Activated CD8-positive, alpha-beta memory T cell treated with anti-CD3 and anti-CD28 coated beads for 1 hour (primary cell): ENCODE measurements at places on chromosomes 5 and 9.

DNA sequence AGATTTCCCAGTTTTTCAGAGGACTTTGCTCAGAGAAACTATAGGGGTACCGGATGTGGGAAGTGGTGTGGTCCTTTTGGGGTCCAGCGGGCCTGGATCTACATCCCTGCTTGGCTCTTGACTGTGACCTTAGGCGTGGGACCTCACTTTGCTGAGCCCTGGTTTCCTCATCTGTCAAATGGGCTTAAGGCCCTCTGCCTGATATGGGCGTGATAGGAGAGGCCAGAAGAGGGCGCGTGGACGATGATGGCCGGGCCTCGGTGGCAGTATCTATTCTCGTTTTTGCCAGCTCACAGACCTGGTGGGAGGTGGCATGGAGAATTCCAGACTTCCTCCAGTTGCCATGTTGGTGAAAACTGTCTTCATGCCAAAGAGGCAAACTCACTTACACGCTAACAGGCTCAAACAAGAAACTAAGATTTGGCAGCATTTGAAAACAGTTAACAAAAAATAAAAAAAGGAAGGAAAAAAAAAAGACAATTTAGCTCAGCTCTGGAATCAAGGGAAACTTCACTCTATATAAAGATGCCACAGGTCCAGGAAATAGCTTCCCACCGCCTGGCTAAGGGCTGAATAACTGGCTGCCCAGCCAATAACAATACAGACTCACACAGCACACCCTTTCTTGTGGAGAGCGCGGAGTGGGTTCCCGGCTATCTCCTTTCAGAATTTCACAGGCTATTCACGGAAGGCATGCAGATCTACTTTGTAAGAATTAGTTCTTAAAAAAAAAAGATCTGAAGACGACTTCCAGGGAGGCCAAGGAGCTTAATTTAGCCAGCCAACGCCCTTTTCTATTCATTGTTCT is 1.7 kb downstream of the SH3PXD2B start:
- DNase-seq: no peak

DNA sequence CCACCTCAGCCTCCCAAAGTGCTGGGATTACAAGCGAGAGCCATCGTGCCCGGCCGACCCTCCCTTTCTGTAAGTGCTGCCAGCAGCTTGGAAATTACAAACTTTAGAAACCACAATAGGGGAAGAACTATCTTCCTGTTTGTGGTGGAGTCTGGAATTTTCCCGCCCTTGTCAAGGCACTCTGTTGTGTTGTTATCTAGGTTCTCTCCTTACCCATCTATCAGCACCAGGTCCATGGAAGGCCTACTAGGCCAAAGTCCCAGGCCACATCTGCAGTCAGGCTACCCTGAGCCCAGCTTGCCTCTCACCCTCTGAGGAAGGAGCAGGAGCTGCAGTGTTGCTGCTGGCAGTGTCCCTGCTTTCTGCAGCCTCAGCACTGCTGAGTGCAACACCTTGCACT is 214.9 kb downstream of the MCTP1 start:
- DNase-seq: no peak

DNA sequence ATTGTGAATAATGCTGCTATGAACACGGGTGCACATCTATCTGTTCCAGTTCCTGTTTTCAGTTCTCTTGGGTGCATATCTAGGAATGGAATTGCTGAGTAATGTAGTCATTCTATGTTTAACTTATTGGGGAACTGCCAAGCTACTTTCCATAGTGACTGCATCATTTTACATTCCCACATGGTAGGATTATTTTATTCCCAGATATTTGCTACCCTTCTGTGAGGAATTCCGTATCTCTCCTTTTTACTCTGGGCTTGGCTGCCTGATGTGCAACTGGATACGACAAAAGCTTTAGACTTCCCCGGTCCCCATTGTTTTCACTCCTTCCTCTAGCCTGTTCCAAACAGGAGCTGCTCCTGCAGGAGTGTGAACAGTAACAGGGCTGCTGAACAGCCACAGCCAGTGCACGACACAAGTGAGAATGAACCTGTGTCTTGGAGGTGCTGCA is 7.2 kb downstream of the TAS2R1 start:
- no peak for DNase-seq

DNA sequence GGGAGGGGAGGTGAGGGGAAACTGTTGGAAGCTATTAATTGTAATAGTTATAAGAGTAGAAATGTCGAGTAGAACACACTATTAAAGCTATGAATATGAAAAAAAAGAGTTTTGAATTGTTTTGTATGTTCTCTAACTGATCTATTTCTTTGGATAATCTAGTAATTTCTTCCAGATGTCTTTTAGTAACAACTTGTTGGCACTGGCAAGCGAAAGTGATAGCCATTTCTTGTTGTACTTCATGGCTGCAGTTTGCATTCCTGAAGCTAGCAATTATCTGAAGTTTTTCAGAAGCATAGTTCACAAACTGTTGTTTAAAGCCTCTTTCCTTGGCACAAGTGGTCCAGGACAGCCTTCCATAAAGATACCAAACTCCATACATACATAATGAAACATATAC is 49.4 kb upstream of the SPATA31C2 start:
- DNase-seq: no peak

- no peak for DNase-seq
These were observed 30.8 kb upstream of the AGGF1 start for GRCh38 chr5:76999451-76999850.

- no peak for DNase-seq
These were observed 30.6 kb downstream of the MAP1B start for GRCh38 chr5:72137826-72138409.

GRCh38 chr5:5181650-5182324 is 41.7 kb downstream of the ADAMTS16 start:
- no peak for DNase-seq

GRCh38 chr5:125376059-125376641 is 629.7 kb upstream of the ZNF608 start:
- no peak for DNase-seq

DNA sequence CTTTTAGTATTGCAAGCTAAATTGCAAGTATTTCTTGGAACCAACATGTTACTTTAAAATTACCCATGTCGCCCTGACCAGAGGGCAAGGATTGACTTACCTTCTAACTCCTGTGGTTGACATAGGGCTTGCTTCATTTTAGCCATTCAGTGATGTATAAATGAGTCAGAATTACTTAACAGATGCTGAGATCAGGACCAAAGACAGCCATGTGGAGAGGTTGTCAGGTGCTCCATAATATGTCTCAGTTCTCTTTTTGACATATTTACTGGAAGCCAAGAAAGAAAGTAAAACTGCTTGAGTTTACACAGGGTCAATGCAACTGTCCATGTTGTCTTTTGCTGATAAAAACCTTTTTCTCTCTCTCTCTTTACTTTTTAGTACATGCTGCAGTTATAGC is 33.2 kb downstream of the F2RL2 start:
- no peak for DNase-seq

- DNase-seq: no peak
These were observed 14.8 kb downstream of the TGFBI start for GRCh38 chr5:136043551-136043950.

GRCh38 chr9:4106760-4107143 is 193.1 kb downstream of the GLIS3 start:
- no peak for DNase-seq

GRCh38 chr9:93294011-93294410 is 110.1 kb downstream of the WNK2 start:
- DNase-seq: no peak

- DNase-seq: no peak
These were observed 124.8 kb upstream of the LMX1B start for GRCh38 chr9:126488881-126489404.

- no peak for DNase-seq
These were observed 154.8 kb downstream of the ADAMTS6 start for GRCh38 chr5:65326922-65327321.

DNA sequence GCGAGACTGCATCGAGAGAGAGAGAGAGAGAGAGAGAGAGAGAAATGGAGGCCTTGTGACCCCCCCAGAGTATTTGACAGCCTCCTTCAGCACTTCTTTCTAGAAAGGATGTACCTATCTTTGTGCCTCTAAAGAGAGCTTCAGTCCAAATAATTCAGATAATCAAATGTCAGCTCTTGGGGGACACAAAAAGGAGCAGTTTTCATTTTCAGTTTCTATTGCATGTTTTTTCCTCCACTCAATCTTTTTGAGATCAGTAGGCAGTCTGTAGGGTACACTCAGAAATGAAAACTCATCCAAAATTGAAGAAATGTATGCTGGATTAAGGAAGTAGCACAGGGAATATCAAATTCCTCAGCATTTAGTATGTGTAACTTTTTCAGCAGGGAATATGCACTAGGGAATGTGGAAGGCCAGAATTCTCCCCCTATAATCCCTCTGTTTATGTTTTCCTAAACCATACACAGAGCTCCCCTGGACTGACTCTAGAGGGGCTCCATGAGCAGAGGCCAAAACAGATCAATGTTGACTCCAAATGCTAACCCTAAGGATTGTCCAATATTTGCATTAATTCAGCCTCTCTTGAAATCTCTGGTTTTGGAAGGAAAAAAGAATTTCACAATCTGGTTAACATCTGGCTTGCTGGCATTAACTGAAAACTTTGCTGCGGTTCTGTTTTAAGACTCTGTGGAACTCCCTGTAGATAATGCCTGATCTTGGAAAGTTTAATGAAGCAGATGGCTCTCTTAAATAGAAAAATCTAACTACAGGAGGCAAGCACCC is 250.1 kb downstream of the CEMIP2 start:
- DNase-seq: no peak

- no peak for DNase-seq
These were observed 120.9 kb downstream of the WNK2 start for GRCh38 chr9:93304574-93305496.

DNA sequence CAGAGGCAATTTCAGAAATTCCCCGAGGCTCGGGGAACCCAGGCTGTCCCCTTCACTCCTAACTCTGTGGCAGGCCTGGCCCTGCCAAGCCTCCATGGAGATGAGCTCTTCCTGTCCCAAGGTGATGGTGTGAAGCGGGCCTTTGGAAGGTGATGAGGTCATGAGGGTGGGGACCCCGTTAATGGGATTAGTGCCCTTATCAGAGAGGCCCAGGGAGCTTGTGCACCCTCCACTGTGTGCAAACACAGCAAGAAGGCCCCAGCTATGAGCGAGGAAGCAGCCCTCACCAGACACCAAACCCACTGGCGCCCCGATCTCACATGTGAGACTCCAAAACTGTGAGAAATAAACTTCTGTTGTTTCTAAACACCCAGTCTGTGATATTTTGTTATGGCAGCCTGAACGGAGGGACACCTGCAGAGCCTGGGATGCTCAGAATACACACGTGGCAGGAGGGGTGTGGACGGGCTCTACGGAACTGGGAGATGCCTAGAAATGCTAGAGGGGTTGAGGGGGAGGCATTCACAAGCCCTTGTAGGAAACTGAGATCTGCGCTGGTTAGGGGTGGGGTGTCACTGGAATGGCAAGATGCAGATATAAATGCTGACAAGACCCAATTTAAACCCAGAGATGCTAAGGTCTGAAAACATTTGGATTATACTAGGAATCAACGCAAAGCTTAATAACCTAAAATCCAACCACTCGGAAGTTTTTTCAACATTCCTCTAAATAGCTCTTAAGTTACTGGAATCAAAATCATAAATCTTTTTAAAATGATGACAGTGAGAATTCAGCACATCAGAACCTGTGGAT is 46.9 kb downstream of the ADAMTS2 start:
- no peak for DNase-seq

- DNase-seq: no peak
These were observed 199.6 kb upstream of the DAB2 start for GRCh38 chr5:39624268-39624886.

DNA sequence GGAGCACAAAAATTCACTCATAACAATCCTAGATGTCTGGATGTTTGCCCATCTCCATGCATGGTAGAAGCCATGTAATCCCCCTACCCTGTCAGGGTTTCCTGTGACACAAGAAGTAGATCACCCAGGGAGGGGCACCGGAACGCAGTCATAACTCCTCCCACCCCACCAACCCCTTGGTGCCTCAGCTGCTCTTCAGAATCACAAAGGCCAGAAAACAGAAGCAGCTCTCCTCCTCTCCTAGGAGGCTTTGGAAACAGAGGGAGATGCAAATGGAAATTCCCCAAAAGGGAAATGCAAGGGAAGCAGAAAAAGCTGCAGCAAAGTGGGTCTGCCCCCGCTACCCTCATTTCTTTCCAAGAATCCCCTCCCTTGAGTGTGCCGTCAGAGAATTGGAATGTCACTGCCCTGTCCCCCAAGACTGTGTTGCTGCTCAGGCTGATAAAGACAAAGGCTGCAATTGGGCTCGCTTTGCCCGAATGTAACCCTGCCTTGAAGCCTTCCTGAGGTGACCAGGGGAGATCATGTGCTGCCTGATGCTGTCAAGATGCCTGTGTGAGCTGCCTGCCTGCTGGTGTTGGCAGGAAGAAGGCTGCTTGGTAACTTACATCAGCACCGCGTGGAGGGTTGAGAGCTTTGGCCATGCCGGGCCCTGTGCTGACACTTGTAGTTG is 65.5 kb upstream of the ABCA1 start:
- no peak for DNase-seq

DNA sequence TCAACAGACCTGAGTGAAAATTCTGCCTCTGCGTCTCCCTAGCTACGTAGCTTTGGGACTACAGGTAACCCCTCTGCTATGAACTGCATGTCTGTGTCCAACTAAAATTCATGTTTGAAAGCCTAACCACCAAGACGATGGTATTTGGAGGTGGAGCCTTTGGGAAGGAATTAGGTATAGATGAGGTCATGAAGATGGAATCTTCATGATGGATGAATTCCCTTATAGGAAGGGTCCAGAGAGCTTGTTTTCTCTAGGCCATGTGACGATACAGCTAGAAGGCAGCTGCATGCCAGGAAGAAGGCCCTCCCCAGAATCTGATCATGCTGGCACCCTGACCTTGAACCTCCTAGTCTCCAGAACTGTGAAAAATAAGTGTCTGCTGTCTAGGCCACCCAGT is 296.4 kb downstream of the SLIT3 start:
- DNase-seq: no peak

- no peak for DNase-seq
These were observed 56.0 kb downstream of the AOPEP start for GRCh38 chr9:94782355-94783101.

DNA sequence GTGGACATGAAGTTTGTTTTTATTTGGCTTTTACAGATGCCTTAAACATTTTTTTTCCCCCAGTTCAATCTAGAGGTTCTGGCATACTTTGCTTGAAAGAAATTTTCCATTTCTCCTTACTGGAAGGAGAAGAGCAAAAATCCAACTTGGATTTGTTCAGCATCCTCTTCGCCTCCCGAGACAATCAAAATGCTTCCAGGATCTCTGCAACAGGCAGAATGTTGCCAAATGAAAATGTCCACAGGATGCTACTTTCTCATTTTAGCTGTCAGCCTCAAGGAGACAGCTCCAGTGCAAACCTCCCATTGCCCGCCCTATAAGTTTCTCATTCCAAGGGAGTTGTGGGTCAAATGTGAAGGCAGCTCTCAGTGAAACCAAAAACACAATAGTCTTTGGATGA is 1972.1 kb downstream of the MAT2B start:
- no peak for DNase-seq

- no peak for DNase-seq
These were observed 123.2 kb downstream of the JAKMIP2 start for GRCh38 chr5:147659166-147659929.

DNA sequence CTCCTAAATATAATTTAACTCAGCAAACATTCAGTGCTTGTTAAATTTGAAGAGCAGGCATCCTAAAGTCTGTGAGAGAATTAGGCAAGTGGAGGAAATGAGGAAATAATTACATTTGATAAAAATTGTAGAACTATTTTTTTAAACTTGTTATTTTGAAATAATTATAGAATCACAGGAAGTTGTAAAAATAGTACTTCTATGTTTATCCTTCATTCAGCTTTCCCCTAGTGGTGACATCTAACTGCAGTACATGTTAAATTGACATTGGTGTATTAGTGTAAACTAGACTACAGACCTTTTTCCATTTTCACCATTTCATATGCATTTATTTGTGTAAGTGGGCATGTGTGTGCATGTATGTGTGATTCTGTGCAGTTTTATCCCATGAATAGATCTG is 51.6 kb downstream of the F2RL2 start:
- no peak for DNase-seq
